Activated effector memory CD4-positive, alpha-beta T cell treated with Interleukin-2 at 50 U/mL for 16 hours (primary cell): ENCODE measurements at places on chromosomes 5 and 9.

- DNase-seq: no peak
Measured at GRCh38 chr5:115775999-115776398, 40.5 kb downstream of the CDO1 start.

GRCh38 chr9:130053504-130054324, at the start of gene GPR107:
Gene GPR107 (plus strand): TSS chr9:130053906. CDS start chr9:130053933, 27 bp downstream.
- peak; percentile 64 for DNase-seq

DNA sequence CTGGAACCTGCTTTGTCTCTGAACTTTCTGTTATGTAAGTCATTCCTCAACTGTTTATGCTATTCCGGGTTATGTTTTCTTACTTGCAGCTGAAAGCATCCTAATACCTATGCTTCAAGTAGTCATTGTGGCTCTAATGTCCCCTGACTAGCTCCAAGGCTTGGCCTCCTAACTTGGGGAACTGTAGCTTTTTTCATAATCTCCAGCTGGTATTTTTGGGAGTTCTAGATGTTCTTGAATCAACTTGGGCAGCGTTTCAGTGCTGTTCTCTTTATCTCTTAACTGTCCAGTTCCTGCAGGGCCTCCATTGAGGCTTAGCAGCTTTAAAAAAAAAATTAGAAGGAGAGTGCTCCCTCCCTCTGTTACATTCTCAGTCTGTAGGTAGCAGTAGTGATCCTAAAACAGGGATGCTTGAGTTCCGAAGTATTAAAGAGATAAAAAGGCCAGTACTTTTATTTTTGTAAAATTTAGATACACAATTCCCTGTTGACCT, 100.0 kb upstream of the ACTBL2 start:
- DNase-seq: no peak

DNA sequence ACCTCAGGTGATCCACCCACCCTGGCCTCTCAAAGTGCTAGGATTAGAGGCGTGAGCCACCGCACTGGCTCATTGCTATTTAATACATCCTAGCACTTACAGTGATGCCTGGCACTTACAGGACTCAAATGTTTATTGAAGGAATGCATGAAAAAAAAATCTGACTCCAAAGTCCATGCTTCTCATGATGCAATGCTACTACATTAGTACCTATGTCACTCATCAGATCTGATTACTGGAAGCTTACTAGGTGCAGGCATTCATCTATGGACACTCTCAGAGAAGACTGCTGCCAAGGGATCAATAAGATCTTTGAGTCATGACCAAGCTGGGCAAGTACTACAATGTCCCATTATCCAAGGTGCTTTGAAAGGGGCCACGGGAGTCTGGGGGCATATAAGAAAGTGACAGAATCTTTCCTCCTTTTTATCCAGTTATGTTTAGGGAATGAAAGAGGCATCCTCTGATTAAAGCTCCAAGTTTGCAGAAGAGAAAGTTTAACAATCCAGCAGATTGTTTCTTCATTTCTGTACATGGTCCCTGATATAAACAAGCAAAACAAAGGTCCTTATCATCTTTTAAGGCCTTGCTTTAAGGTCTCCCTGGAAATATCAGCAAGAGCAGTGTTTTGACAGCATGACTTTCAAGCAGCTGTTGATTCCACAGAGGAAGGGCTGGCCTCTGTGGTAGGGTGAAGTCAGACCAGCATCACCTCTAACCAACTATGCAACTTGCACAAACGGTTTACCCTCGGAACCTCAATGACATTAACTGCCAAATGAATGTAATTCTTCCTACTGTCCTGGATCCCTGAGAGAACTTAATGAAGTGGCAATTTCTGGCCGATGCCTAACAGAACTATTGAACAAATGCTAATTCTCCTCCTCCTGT, 35.9 kb downstream of the ARPC5L start:
- no peak for DNase-seq
